Activated T-helper 9 cell treated with anti-CD3 and anti-CD28 coated beads, Interleukin-2, amount 50 U/mL, for 16 hours (primary cell): ENCODE measurements at places on chromosomes 4 and X.

GRCh38 chr4:35516102-35516501 lies 728.2 kb downstream of the ARAP2 start:
- no peak for DNase-seq

GRCh38 chr4:88138561-88138960 lies 19.9 kb downstream of the ABCG2 start:
- DNase-seq, result no peak

DNA sequence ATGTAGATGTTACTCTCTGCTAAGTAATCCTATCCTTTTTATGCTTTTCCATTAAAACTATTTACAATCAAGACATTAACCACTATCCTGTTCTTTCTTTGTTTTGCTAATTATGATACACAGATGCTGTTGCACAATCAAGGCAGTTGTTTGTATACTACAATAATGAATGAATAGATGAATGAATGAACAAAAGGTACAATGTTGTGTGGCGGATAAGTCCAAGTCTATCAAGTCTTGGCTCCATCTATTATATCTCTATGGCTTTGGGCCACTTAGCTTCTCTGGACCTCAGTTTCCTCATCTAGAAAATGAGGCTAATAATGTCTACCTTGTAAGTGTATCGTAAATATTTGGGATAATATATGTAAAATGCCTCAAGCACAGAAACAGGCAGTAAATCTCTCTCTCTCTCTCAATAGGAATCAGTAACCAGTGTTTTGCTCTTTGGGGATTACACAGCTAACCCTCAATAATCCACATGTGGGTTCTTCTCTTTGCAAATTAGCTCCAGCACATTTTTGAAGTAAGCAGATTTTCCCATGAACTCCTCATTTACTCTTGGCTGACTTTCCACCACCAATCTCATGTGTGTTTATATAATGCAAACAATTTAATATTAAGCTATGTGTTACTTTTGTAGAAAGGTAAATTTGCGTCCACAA lies 27.8 kb upstream of the TSPAN5 start:
- DNase-seq, result no peak

GRCh38 chrX:23478056-23478455 lies 143.4 kb downstream of the PTCHD1 start:
- DNase-seq, result no peak

GRCh38 chr4:90028460-90028859 lies 98.7 kb upstream of the CCSER1 start:
- DNase-seq, result no peak

DNA sequence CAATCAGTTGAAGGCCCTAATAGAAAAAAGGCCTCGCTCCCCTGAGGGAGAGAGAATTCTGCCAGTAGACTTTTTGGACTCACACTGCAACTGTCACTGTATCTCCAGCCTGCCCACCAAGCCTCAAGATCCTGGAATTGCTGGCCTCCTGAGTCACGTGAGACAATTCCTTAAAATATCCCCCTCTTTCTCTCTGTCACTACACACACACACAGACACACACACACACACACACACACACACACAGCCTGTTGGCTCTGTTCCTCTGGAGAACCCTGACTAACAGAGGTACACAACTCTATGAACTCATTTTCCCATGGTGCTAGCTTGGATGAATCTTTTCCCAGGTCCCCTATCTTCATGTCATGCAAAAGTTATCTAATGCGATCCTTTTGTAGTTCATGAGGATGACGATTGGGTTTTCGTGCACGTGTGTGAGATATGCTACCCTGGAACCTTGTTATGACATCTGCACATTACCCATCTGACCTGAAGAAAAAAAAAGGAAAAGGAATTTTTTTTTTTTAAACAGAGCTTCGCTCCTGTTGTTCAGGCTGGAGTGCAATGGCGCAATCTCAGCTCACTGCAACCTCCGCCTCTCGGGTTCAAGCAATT lies 13.7 kb downstream of the CLRN2 start:
- DNase-seq, result no peak

- DNase-seq, result no peak
Observed at GRCh38 chr4:84938316-84938715, 28.2 kb downstream of the WDFY3 start.

DNA sequence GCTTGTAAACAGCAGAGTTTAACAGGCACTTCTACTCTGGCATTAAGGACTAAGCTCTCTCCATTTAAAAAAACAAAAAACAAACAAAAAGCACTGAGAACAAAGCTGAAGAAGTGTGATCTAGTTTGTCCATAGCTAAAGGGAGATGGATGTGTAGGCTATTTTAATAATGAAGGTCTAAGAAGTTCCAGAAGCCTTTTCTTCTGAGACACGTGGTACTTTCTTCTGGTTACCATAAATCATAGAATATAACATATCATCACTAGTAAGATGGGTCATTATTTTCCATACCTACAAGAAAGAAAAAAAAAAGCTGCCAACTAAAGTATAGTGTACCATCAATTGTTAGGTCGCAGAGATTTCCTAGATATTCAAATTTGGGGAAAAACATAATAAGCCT lies 722 bp upstream of the NBDY start:
- DNase-seq, result no peak

DNA sequence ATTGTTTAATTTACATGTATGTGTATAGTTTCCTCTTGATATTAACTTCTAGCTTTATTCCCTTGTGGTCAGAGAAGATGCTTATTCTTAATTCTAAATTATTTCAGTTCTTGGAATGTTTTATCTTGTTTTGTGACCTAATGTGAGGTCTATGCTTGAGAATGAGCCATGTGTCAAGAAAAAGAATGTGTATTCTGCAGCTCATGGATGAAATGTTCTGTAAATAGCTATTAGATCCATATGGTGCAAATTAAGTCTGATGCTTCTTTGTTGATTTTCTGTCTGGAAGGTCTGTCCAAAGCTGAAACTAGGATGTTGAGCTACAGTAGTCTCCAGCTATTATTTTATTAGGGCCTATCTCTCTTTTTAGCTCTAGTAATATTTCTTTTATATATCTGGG lies 187.3 kb upstream of the RASGEF1B start:
- no peak for DNase-seq

DNA sequence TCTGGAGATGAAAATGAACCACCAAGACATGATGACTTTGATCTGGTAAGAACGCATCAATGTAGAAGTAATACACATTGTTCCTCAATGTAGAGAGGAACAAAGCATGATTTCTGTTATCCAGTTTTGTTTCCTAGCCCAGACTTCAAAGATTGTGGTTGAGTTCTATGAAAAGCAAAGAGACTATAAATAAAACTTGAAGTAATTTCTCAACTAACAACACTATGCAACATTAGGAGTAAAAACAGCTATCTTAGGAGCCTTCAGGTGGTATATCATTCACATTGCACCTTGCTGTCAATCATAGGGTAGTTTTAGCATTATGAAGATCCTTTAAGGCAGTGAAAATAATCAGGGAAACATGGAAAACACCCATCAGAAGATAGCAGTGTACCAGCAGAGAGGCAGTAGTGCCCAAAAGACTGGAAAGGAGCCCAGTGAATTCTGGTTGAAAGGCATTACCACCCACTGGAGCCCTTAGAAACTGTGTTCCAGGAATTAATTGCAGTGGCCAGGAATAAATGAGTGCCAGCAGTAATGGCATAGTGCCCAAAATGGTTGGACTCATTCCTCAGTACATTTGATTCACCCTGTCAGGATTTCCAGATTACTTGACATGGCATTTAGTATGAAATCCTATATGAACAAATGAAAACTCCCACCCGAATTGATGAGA lies 300.7 kb upstream of the CXXC4 start:
- DNase-seq, result no peak

GRCh38 chr4:37389967-37390580 lies 145.5 kb downstream of the NWD2 start:
- no peak for DNase-seq

GRCh38 chr4:153497988-153498967 lies 32.1 kb downstream of the TMEM131L start:
- DNase-seq, result no peak

- DNase-seq, result no peak
Observed at GRCh38 chrX:120446498-120446897, 22.6 kb downstream of the LAMP2 start.

GRCh38 chr4:74539044-74539790 lies 94.3 kb downstream of the AREG start:
- DNase-seq, result no peak

DNA sequence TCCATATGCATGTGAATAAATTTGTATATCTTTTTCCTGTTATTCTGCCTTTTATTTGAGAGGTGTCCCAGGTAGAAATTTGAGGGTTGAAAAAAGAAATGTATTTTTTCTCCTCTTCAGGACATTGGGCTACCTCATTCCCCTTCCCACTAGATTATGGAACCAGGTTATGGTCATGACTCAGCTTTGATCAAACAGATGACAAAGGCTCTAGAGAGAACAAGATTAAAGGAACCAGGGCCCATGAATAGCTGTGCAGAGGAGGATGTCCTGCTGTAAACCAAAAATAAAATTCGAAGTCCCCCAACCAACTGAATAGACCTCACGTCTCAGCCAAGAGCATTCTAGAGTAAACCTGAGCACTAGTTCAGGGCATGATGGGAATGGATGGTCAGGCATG lies 313.2 kb downstream of the RAPGEF2 start:
- DNase-seq, result no peak
